ENCODE measurements at places on chromosomes 7 and 10.
A peak's percentile ranks its signal among the peaks of the same experiment; 100 is the strongest.

DNA sequence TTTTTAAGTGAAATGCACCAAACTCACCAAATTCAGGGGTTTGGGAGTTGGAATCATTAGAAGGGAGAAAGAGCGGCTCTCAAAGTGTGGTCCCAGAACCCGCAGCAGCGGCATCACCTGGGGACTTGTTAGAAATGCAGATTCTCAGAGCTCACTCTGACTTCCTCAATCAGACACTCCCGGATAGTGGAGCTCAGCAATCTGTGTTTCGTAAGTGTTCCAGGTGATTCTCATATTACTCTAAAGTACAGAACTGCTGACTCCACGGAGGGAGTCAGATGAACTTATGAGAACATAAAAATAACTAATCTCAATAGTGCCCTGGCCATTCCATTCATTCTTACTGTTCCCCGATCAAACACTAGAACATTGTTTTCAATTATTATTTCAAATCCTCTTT, 358.7 kb upstream of the MYO3A start:
- DNase-seq, result no peak

DNA sequence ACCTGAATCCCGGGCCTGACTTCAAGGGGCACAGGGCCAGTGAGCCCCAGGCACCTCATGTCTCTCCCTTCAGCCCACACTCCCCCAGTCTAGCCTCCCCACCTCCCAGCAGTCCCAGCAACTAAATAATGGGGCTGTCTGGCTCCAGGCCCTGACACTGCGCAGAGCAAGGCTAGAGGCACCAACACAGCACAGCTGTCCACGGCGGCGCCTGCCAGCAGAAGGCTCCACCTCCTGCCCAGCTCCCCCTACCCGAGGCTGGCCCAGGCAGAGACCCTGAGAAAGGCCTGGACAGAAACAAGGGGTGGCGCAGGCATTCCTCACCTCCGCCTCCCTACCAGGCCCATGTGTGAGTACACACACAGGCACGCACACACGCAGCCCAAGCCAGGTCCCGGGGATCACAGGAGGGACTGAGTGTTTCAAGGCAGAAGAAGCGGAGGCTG, 6.1 kb downstream of the KCNH2 start:
- no peak for DNase-seq

DNA sequence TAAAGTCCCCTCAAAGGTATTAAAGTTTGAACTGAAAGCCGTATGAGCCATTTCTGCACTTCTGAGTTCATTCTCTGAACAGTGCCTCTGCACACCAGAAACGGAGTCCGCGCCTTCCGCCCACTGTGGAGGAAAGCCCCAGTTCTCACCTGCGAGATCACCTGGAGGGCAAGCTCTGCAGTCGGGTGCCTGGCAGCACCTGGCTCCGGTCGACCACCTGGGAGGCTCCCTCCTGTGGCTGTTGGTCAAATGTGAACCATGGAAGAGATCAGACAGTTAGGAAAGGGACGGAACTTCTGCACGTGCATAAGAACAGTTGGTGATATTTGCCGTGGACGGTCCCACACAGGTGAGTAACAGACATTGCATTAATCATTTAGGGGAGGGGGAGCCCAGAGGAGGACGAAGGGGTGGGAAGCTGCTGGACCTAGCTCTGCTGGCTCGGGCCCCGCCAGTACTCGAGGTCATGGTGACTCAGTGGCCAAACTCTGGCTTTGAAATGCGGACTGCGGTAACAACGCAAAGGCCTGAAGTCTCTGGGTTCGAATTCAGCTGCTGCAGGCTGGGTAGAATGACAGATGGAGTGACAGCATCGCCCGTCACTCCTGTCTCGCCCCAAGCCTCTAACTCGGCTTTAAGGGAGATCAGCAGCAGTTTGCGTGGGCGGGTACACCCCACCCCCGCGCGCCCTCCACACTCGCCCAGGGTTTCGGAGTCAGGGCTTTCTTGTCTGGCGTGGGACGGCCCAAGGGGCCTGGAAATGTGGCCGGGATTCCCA, 1.7 kb upstream of the DPYSL4 start:
- DNase-seq, result no peak

DNA sequence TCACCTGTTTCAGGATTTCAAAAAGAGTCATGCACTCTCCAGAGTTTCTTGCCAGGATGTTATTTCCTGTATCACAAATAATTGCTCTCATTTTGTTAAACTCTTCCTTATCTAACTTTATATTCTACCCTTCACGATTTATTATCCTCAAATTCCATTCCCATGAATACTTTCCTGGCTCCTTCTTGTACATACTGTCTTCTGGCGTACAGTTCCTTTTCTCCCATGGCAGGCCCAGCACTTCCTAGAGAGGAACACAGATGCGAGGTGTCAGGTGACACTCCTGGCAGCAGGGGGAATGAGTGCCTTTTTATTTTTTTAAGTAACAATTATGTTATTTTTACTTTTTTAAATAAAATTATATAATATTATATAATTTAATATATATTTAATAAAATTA, 411.9 kb downstream of the TFEC start:
- DNase-seq, result peak; percentile 66

DNA sequence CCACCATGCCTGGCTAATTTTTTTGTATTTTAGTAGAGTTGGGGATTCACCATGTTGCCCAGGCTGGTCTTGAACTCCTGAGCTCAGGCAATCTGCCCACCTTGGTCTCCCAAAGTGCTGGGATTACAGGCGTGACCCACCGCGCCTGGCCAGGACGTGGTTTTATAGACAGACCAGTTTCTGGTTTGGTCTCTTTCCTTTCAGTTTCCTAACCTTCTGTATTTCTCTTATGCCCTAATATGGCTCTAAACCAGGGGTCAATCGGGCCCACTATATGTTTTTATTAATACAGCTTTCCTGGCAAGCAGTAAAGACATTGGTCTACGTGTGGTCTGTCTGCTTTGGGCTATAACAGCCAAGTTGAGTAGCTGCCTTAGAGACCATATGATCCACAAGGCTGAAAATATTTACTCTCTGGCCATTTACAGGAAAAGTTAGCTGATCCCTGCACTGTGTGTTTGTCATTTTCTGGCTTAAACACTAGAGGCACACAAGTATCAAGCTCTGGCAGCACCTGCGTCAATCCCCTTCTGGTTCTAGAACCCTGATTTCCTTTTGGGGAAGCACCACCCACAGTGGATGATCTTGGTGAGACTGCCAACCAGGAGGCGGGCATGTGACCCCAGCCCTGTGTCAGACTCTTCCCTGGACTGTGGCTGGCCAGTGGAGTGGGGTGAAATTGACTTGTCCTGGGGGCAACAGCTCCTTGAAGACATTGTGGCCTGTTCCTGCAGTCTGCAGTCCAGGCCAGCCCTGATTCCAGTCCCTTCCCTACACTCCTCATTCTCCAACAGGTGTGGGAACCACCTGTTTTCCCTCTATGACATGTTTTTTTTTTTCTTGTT, 497.2 kb downstream of the PLXNA4 start:
- no peak for DNase-seq

- DNase-seq, result no peak
These were observed 193.3 kb upstream of the BMPER start for GRCh38 chr7:33712020-33712414.

DNA sequence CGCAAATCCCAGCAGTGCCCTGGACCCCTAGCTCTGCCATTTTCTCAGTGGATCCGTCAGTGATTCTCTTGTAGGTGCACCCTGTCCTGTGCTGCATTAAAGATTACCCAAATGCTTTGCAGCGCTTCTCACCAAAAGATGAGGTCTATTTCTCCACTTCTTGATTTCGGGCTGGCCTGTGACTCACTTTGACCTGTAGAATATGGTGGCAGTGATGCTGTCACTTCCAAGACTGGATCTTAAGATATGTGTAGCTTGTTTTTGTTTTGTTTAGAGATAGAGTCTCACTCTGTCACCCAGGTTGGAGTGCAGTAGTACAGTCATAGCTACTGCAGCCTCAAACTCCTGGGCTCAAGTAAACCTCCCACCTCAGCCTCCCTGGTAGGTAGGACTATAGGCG, 37.0 kb upstream of the ZMIZ1 start:
- DNase-seq, result no peak

GRCh38 chr10:1186683-1186990, 130.5 kb downstream of the WDR37 start:
- no peak for DNase-seq

- DNase-seq, result no peak
These were observed 186.5 kb upstream of the SLC25A13 start for GRCh38 chr7:96508371-96508770.

- no peak for DNase-seq
These were observed 67.5 kb downstream of the MKI67 start for GRCh38 chr10:128058750-128059134.

DNA sequence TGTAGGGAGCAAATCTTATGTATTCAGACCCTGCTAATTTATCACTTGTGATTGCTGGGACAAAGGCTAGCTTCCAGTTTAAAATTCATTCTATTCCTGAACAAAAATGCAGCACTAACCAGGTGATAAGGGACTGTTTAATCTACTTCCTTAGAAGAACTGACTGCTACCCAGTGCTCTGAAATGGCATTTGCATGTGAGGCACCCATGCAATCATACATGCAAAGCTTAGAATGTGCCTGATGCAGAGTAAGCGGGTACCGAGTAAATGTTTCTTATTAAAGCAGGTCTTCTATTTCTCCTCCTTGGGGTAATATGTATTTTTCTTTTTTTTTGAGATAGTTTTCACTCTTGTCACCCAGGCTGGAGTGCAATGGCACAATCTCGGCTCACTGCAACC, 54.5 kb downstream of the NEURL1 start:
- no peak for DNase-seq

- DNase-seq, result no peak
These were observed 47.4 kb upstream of the CFAP46 start for GRCh38 chr10:132989476-132990415.

DNA sequence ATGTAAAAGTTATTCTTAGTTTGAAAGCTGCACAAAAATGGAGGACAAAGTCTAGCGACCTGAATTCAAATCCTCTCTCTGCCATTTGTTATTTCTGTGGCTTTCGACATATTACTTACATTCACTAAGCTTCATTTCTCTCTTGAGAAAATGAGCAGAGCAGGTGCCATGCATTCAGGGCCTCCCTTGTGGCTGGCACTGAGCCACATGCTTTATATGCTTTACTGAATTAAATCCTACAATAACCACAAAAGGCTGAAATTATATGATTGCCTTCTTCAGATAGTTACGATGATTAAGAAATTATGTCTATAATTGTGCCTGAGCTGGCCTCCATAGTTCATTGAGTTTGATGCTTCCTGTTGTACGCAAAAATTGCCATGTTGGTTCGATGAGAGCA, 98.7 kb downstream of the NPSR1 start:
- no peak for DNase-seq

DNA sequence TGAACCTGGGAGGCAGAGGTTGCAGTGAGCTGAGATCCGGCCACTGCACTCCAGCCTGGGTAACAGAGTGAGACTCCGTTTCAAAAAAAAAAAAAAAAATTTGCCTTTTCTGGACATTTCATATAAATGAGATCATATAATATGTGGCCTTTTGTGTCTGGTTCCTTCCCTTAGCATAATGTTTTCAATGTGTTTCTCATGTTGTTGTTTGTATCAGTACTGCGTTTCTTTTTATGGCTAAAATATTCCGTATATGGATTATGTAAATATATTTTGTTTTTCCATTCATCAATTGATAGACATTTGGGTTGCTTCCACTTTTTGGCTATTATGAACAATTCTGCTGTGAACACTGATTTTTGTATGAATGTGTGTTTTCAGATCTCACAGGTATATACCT, 257.6 kb downstream of the CCDC3 start:
- DNase-seq, result no peak

DNA sequence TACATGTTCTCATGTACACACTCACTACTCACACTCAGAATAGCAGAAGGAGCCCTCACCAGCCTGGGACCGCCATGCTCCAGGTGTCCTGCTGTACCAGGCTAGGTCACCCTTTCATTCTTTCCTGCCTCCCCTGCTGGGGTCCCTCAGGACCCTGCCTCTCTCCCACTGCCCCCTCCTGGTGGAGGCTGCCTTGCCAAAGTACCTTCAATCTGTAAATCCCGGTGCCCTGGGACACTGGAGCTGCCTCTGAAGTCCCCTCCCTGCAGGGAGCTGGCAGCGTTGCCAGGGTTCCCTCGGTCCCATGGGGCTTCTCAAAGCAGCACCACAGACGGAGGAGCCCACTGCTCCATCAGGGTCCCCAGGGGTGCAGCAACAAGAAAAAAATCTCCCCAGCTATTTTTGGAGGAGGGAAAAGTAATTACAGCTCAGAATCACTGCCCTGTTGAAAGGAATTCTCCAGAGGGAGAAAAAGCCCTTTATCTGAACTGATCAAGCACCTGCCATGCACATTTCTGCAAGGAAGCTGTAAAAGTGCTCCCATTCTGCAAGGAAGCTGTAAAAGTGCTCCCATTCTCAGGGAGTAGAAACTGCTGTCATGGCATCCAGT, 259.9 kb downstream of the PTPRN2 start:
- DNase-seq, result no peak

GRCh38 chr10:114748241-114748640, 73.3 kb upstream of the FHIP2A start:
- DNase-seq, result no peak

- no peak for DNase-seq
These were observed 16.1 kb downstream of the DYDC2 start for GRCh38 chr10:80372675-80373074.

DNA sequence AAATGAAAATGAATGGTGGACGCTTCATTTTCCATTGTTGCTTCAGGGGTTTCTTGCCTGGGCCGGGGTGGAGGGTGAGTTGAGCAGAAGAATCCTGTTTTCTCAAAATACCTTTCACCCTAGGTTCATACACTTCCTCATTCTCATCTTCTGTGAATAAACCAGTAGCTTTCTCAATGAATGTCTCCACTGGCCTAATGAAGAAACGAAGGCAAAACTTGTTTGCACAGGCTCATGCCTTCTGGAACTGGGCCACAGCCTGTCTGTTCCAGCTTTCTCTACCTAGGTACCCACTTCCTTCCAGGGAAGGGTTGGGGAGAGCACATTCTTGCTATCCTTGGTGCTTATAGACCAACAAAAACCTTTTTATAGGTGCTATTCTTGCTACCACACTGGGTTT, 21.3 kb downstream of the STMP1 start:
- no peak for DNase-seq

DNA sequence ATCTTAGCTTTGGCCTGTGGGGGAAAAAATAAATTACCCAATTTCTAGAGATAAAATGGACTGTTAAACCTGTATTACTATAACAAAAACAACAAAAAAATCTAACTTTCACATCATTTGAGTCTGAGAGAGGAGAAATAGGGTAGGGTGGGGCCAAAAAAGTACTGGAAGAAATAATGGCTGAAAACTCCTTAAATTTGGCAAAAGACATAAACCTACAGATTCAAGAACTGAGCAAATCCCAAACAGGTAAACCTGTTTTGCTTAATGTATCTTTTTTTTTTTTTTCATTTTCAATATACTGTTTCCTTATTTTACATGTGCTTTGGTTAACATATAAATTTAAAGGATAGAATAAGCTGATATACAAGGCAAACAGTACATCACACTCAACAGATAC, 27.1 kb downstream of the SYPL1 start:
- DNase-seq, result no peak

DNA sequence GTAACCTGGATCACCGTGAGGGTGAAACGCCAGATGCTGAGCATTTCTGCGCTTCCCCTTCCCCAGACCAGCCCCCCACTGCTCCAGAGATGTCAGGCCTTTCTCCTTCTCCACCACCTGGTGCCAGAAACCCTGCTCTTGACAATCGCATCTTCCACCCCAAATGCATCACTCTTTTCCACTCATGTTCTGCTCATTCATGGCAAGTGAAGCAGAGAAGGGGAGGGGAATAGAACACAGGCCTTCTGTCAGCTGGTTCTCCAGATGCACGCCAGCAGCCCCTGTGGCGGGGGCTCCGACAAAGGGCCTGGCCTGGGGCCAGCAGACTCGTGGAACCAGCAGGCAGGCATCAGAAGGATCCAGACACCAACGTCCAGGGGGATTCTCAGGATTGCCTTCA, 68.5 kb upstream of the SVIL start:
- no peak for DNase-seq

GRCh38 chr7:140019606-140020005, 43.1 kb downstream of the PARP12 start:
- no peak for DNase-seq
